ENCODE measurements at places on chromosomes 1 and 21. TPM values are rescaled to one million over a fixed set of nuclear protein-coding genes. Genes with fewer than 3 reads are reported as not detected.

DNA sequence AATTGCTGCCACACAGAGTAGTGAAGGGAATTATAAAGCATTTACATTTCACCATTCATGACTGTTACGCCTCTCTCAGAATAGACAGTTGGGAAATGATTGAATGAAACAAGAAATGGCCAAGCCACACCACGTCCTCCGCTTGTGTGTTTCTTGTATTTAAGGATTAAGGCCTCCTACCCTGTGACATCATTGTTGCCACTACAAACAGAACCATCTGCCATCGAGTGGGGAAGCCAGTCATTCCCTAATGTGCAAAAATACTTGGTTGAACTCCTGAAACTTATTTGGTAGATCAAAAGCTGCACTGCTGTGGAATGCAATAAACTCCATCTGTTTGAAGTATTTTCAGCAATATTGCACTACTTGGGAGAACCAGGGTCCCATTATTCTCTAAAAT, 99.0 kb upstream of the C1orf105 start:
- peaks cover 26% of the 10 kb centered on the region for H3K4me1 ChIP-seq
- no peaks in the 10 kb centered on the region for H3K36me3 ChIP-seq
- H3K4me3 ChIP-seq: no peak overlapping the region
- no peaks in the 10 kb centered on the region for H3K27me3 ChIP-seq

The CFAP141 gene
- total RNA-seq: not detected

DNA sequence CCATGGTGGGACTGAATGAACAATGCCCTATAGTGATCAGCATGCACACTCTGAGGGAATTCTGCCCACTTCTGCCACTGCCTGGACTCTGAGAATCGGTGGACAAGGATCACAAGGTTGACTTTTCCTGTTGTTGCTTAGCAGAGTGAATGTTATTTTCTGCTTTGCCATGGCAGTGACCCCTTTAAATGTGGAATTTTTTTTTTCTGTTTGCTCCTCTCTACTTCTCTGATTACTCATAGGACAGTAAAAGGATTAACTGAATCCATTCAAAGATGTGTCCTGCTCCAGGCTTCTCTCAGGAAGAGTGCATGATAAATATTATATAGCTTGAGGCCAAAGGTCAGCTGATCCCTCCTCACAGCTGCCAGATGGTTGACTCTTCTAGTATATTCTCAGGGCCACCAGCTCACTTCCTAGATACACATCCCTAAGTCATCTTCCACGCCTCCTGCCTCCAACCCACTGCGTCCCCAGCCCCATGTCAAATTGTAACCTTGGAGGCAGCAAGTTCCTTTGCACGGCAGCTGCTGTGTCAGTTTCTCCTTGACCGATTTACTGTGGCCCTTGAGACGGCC, 74.0 kb upstream of the RALGPS2 start:
- H3K4me3 ChIP-seq: no peak overlapping the region
- DNase-seq: no peak
- H3K4me1 ChIP-seq: peaks cover 5% of the 10 kb centered on the region

The CFAP45 gene
- total RNA-seq: 1.1 TPM

GRCh38 chr1:16459352-16459925, 18.9 kb downstream of the NECAP2 start:
- H3K36me3 ChIP-seq: peaks cover 66% of the 10 kb centered on the region
- H3K27me3 ChIP-seq: no peaks in the 10 kb centered on the region
- H3K27ac ChIP-seq: peak overlapping the region; percentile 18
- peaks cover 48% of the 10 kb centered on the region for H3K4me1 ChIP-seq
- peak; percentile 24 for DNase-seq

The RSPO1 gene
- not detected for total RNA-seq

The GPR3 gene
- total RNA-seq: 0.16 TPM

The CFHR4 gene
- not detected for total RNA-seq

DNA sequence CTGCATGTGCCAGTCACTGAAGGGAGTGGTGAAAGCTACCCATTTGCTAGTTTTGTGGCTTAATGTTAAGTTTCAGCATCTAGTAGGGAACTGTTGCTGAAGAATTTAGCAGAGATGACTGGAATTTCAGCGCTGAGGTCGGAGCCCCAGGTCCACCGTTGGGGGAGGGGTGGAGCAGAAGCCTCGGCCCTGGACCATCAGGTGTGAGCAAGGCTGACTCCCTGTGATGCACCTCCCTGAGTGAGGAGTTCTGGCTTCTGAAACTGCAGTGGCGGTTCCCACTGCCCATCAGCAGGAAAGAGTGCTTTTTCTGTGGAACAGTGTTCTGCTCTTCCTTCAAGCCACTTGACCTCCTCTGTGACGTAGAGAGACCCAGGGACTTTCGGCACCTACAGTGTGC, 1.3 kb downstream of the NOS1AP start:
- H3K4me3 ChIP-seq: peak overlapping the region; percentile 82
- no peak for DNase-seq
- H3K36me3 ChIP-seq: no peaks in the 10 kb centered on the region
- peaks cover 52% of the 10 kb centered on the region for H3K4me1 ChIP-seq
- peaks cover 52% of the 10 kb centered on the region for H3K27me3 ChIP-seq
- no peak overlapping the region for H3K27ac ChIP-seq

GRCh38 chr1:167708940-167709389, 12.8 kb upstream of the MPZL1 start:
- DNase-seq: no peak
- no peak overlapping the region for H3K4me3 ChIP-seq
- H3K27ac ChIP-seq: no peak overlapping the region
- H3K27me3 ChIP-seq: no peaks in the 10 kb centered on the region
- peaks cover 18% of the 10 kb centered on the region for H3K36me3 ChIP-seq

DNA sequence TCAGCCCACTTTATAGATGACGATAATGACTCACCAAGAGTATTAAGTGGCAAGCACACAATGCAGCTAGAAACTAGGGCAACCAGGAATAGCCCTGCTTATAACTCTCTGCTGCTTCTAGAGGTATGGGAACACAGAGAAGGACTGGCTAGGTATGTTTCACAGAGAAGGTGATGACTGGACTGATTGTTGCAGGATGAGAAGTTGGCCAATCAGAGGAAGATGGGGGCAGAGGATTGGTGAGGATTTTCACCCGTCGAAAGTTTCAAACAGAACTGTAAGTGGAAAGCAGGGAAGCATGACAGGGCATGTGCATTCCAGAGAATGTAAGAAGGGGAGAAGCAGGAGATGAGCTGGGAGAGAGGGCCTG, 222.4 kb upstream of the JUN start:
- H3K27me3 ChIP-seq: no peaks in the 10 kb centered on the region
- no peak overlapping the region for H3K27ac ChIP-seq
- H3K36me3 ChIP-seq: no peaks in the 10 kb centered on the region
- H3K4me1 ChIP-seq: peaks cover 24% of the 10 kb centered on the region
- DNase-seq: no peak
- H3K4me3 ChIP-seq: no peak overlapping the region

- no peaks in the 10 kb centered on the region for H3K27me3 ChIP-seq
- DNase-seq: no peak
- no peak overlapping the region for H3K4me3 ChIP-seq
- H3K27ac ChIP-seq: no peak overlapping the region
Observed at GRCh38 chr1:172976222-172977041, 74.3 kb downstream of the TNFSF18 start.

- H3K4me3 ChIP-seq: no peak overlapping the region
- no peak overlapping the region for H3K27ac ChIP-seq
- no peak for DNase-seq
- no peaks in the 10 kb centered on the region for H3K27me3 ChIP-seq
- H3K36me3 ChIP-seq: peaks cover 89% of the 10 kb centered on the region
Observed at GRCh38 chr1:64848803-64849202, 103.9 kb downstream of the RAVER2 start.
